ENCODE measurements at places on chromosomes 6 and 20.

DNA sequence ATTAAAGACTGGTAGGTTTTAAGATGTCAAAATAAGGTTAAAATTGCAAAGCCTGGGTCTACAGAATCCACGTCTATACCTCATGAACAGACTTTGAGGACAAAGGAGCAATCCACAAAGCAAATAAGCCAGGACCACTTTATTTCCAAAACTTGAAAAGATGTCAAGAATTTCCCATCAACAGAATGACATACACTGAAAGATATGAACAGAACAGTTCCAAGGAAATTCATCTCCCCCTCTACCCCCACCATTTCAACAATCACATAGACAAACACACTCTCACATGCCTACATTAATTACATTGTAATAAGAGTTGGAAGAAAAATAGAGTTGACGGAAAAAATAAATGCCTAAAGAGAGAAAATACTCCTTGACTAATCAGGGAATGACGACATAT is 45.2 kb upstream of the NHSL1 start:
- DNase-seq: no peak

DNA sequence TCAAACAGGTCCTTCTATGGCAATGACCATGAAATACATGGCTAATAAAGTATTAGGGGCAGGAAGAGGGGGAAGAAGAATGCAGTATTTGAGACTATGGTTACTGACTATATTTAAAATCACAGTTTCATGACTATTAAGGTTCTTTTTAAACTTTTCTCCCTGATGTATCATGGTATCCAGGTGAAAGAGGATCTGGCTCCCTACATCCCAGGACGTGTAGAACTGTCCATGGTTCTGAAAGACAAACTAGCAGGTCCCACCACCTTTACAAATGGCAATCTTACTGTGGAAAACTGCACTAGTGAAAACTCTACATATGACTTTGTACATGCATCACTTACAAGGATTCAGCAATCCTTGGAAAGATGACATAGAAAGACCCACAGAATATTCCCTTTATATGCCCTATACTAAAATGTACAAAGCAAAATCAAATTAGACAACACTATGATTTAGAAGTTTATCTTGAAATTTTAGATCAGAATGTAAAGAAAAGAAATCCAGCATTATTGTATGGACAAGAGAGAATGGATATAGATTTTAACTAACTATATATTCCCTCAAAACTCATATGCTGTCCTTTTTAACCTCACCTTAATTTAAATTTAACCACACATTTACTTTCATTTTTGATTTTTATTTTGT is 33.5 kb downstream of the RPP21 start:
- no peak for DNase-seq

GRCh38 chr6:56346958-56347357 is 99.6 kb upstream of the COL21A1 start:
- no peak for DNase-seq

- DNase-seq: no peak
Measured at GRCh38 chr6:37052027-37052628, 46.7 kb downstream of the FGD2 start.

- DNase-seq: no peak
Measured at GRCh38 chr6:104789770-104790190, 69.9 kb downstream of the HACE1 start.

- no peak for DNase-seq
Measured at GRCh38 chr6:106318851-106319250, 6.7 kb downstream of the ATG5 start.

- DNase-seq: no peak
Measured at GRCh38 chr6:102126488-102126887, 733.0 kb downstream of the GRIK2 start.

DNA sequence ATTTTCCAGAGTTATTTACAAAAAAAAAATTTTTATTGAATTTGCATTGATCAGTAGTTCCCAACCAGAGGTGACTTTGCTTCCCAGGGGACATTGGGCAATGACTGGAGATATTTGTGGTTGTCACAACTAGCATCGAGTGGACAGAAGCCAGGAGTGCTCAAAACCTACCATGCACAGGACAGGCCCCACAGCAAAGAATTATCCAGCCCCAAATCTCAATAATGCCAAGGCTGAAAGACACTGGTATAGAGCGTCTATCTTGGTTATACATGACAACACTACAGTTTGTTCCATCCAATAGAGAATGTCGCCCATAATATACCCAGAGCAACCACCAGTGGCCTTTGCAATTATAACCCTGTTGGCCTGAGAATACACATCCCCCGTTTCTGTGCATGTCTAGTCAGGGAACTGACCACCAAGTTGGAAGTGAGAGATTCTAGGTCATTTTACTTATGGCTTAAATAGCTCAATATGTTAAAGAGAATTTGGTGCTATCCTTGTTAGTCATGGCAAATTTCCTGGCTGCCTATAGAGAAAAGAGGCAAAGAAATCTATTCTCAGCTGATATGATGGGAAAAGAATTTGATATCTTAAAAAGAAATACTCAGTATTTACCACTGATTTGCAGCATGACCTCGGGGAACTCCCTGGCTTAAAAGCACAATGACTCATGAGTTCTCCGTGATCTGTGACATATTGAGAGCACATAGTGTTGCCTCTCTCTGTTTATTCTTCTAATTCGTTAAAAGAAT is 76.0 kb upstream of the ADTRP start:
- DNase-seq: no peak

GRCh38 chr6:46850792-46851191 is 57.6 kb downstream of the MEP1A start:
- no peak for DNase-seq

- no peak for DNase-seq
Measured at GRCh38 chr6:87146363-87146762, 9.0 kb upstream of the ZNF292 start.

- no peak for DNase-seq
Measured at GRCh38 chr6:113050979-113051378, 703.8 kb downstream of the RFPL4B start.

DNA sequence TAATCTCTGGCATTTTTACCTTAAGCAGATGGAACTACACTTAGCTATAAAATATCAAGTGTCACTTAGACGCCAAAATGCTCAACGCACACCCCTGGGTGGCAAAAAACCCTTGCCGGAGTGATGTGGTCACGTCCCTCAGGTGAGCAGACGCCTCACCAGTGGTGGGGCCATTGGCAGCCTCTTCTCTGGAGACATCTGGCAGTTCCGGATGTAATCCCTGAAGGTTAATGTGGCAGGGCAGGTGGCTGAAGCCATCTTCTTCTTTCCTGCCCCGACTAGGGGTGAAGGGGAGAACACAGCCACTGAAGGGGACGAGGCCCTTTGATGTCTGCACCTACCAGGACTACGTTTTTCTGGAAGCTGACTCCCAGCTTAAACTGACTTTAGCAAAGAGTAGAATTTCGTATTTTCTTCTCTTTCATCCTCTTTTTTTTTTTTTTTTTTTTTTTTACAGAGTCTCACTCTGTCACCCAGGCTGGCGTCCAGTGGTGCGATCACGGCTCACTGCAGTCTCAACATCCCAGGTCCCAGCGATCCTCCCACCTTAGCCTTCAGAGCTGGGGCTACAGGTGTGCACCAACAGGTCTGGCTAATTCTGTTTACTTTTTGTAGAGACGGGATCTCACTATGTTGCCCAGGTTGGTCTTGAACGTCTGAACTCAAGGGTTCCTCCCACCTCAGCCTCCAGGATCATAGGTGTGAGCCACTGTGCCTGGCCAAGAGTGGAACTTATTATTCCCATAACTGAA is 152.1 kb downstream of the TTLL2 start:
- no peak for DNase-seq

DNA sequence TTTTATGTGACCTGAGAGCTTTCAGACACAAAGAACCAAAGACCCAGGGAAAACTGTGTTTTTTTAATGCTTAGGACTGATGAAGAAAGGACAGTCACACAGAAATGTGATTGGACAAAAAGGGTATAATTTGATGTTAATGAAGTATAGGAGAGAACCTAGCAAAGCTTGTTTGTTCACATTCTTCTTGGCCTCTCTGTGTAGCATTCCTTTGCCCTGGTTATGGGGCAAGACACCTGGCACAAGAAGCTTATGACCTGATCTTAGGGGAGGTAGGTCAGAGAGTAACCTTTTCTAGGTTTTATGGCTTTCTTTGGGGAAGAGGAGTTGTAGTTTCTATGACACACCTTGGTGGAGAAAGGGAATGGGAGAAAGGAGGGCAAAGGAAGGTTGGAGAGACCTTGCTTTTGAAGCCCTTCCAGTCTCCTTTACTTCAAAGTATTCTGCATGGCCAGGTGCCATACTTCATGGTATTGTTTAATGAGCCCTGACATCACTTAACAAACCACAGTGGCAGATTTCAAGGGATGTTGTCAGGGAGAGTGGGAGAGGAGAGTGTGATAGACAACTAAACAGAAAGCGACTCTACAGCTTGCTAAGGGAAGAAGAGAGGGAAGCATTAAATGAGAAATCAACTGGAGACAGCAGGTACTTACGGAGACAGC is 701.8 kb upstream of the FLRT3 start:
- no peak for DNase-seq

DNA sequence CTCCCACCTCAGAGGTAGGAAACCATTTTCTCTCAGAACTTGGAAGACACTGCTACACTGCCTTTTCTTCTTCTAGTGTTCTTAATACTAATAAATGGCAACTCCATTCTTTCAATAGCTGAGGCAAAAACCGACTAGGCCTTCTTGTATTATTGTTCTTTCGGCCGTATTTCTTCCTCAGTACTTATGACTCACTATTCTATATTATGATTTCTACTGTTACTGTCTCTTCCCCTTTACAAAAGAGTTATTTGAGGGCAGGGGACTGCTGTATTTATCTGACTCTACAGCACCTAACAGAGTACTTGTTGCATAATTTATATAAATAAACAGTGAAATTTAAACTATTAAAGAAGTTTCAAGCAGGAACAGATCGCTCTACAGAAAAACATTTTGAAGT is 3.1 kb downstream of the DNAAF9 start:
- DNase-seq: no peak

GRCh38 chr6:127212376-127212775 is 54.3 kb upstream of the RNF146 start:
- no peak for DNase-seq

DNA sequence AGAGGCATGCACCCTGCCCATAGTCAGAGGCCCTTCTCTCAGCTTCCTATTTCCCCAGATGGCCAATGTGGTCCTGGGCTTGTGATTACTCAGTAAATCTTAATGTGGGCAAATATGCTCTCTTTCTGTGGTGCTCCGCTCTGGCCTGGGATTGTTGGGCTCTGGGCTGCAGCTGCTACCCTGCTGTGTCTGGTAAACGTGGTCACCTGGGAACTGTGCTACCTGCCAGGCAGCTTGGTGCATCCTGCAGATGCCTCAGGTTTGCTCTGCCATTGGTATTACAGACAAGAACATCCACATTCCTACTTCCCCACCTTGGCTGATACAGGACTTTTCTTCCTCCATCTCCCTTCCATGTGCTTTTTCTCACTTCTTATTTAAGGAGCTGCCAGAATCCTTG is 611.5 kb upstream of the IMPG1 start:
- no peak for DNase-seq

DNA sequence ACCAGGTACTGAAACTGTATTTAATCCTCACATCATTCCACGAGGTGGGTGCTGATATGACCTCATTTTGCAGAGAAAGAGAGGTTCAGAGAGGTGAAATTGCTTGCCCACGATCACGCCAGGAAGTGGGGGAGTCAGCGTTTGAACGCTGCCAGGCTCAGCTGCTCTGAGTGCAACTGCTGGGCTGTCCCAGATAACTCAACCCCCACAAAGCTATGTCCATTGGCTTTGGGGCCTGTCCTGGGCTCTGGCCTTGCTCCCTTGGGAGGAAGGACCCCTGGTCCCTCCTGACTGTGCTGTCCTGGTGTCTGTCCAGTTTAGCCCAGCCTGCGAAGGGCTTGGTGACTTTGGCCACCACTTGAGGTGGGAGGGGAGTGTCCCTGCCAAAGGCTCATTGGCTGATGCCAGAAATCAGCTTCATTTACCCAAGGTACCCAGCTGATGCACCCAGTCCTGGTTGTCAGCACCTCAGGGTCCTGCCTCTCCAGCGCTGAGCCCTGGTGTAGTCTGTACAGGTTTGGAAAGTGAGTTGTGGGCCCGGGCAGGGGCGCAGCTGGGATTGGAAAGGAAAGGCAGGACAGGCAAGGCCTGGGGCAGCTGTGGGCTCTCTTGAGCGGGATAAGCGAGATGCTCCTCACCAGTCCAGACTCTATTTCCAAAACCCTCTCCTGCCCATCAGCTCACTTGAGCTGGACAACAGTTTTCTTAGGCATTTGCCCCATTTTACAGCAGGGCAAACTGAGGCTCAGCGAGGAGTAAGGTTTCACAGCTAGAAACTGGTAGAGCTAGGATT is 38.5 kb downstream of the SUN5 start:
- DNase-seq: no peak

DNA sequence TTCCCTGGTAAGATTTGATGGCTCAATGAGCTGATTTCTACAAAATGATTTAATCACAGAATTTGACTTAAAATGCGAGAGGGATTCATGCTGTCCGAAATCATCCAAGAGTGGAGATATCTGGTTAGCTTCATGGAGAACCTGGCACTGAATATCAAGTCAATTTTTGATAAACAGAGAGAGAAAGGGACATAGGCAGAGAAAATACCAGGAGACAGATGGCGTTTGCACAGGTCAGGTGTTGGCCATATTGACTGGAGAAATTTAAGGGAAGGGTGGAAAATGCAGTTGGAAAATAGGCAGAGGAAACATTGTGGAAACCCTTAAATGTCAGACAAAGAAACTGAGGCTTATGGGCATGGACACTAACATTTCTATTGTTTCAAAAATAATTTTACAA is 47.0 kb downstream of the BCAS1 start:
- no peak for DNase-seq

DNA sequence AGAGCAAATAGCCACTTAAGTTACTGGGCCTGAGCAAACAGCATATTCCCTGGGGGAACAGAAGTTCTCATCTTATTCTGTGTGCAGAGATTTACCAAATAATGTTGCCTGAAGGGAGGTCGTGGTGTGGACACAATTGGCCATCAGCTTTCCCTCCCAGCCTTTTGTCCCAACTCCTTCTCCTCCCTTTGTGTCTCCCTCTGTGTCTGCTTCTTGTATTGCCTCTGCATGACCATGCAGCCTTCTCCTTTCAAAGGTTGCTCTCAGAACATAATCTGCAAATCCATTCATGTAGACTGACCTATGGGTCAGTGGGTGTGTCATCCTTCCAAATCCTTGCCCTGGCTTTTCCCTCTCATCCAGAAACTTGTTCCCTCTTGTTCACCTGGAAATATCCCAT is 150.3 kb upstream of the INSM1 start:
- DNase-seq: no peak

- no peak for DNase-seq
Measured at GRCh38 chr6:2213086-2213485, 32.3 kb downstream of the GMDS start.
